Uterus (tissue), 4 donors: ENCODE measurements at places on chromosomes 3 and 15. TPM values are rescaled to one million over a fixed set of nuclear protein-coding genes. Genes with fewer than 3 reads are reported as not detected.

PTPN23 gene
- 5.1 TPM for total RNA-seq

TNFSF10 gene
- total RNA-seq = 26.9 TPM

ZSCAN29 gene
- total RNA-seq = 12.6 TPM

GOLGA6D gene
- not detected for total RNA-seq

PIGB gene
- total RNA-seq = 22.3 TPM

GRCh38 chr3:117631781-117632180, 922.2 kb downstream of the TUSC7 start:
- H3K27me3 ChIP-seq = no peaks in the 10 kb centered on the region
- H3K27ac ChIP-seq = no peak overlapping the region
- H3K4me1 ChIP-seq = no peaks in the 10 kb centered on the region

DNA sequence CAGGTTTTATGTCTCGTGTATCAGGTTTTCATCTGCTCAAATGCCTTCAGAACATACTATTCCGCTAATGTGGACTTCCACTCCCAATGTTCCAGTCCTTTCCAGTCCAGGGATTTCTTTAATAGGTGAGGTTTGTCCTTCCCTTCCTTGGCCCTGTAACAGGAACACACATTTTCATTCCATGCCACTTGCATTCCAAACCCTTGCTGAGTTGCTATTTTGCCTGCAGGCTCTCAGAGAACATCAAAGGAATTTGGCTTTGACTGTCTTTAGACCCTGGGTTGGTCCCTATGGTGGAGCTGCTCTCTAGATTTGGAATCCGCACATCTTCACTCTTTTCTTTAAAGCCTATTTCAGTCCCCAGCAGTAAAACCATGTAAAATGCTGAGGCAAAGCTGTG, 12.3 kb upstream of the ALCAM start:
- no peak overlapping the region for H3K4me3 ChIP-seq
- H3K27me3 ChIP-seq = no peaks in the 10 kb centered on the region
- no peaks in the 10 kb centered on the region for H3K4me1 ChIP-seq
- H3K27ac ChIP-seq = no peak overlapping the region

DNA sequence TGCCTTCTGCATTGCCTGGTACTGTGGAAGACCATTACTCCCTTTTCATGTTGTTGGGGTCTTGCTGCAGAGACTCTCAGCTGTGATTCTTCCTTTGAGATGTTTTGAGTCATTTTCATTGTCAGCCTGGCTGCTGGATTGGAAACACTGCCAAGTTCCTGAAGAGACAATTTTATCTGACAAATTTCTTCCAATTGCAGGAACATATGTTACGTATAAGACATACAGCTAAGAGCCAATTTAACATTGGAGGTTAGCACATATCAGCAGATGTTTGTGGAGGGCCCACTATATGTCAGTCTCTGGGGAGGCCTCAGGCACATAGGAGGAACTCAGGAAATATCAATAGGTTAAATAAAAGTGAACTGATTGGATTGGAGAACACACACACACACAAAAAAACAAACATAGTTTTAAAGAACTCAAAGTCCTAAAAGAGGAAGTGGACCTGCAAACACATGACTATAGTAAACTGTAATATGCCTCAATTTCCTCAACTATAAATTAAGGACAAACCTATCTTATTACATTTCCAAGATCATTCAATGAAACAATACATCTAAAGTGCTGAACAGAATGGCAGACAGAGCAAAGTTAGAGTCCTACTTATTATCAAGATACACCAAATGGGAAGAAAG, 172.3 kb downstream of the MYRIP start:
- no peaks in the 10 kb centered on the region for H3K36me3 ChIP-seq
- H3K27ac ChIP-seq = no peak overlapping the region
- H3K4me3 ChIP-seq = no peak overlapping the region
- no peaks in the 10 kb centered on the region for H3K27me3 ChIP-seq

DNA sequence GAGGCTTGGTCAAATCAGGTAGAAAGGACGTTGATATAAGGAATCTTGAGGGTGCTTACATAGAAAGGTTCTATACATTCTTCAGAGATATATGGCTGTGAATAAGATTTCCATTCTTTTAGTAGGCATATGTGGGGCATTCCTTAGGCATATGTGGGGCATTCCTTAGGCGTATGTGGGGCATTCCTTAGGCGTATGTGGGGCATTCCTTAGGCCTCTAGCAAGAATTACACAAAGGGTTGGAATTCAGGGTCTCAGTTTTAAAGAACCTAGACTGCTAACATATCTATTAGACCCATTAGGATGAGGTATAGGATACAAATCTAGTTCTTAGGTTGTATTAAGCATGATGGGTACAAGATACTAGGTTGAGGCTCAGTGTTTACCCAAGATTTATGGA, 607.8 kb downstream of the SI start:
- H3K4me1 ChIP-seq = no peaks in the 10 kb centered on the region
- DNase-seq = no peak
- no peak overlapping the region for H3K4me3 ChIP-seq
- H3K36me3 ChIP-seq = no peaks in the 10 kb centered on the region
- H3K27me3 ChIP-seq = no peaks in the 10 kb centered on the region
- H3K27ac ChIP-seq = no peak overlapping the region

DNA sequence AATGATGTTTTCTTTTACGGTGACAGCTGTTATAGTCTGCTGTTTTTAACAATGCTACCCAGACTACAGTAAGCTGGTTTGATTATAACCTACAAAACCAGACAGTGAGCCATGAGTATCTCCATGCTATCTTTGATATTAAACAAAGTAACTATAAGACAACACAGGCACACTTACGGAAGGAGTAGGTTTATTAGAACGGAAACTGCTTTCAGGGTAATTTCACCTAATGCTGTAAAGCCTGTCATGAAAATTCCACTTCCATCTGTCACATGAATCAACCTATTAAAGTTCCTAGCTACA, 33.0 kb downstream of the VPS13C start:
- no peaks in the 10 kb centered on the region for H3K4me1 ChIP-seq
- no peak overlapping the region for H3K27ac ChIP-seq
- no peak for DNase-seq
- H3K36me3 ChIP-seq = no peaks in the 10 kb centered on the region

DNA sequence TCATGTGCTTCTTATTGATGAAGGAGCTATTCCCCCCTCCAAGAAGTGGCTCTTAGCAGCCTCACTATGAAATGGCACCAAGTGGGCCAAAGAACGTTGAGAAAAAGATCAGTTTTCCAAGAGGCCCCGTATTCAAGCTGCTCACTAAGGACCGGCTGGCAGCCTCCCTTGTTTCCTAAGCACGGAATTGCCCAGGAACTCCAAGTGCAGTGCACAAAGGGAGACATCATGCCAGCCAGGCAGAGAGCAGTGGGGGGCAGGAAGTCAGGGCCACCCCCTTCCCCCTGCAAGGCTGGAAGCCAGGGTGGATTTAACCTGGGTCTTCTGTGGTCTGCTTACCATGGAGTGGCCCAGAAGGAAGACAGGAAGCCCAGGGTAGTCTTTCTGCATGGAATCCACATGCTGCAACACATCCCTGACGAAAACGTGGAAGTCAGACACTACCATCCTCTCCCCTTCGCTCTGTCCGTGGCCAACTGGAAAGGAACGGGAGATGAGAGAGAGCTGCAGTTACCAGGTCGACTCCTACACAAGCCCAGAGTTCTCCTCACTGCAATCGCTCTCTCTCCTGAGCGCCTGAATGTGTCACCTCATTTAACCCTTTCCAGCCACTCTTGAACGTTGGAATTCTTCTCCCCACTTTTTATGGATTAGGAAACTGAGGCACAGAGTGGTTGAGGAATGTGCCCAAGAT, 49.5 kb downstream of the ABTB1 start:
- DNase-seq = no peak
- no peaks in the 10 kb centered on the region for H3K27me3 ChIP-seq
- no peak overlapping the region for H3K27ac ChIP-seq

DNA sequence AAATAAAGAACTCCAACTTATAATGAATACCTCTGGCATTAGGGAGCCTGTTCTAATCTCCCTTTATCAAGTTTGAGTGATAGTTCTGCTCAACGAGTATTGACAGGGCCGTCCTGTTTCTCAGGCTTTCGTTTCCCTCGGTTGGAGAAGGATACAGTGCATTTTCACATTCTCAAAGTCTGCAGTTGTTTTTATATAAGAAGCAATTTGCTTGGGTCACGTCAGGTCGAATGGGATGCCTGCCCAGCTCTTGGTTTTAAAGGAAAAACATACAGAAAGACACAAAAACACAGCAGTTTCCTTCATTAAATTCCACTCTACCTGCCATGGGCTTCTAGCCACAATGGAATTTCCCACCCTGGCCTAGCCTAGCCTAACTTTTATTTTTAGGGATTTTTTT, 366.3 kb downstream of the TIGIT start:
- no peaks in the 10 kb centered on the region for H3K4me1 ChIP-seq
- H3K27ac ChIP-seq = peak overlapping the region; percentile 91
- no peaks in the 10 kb centered on the region for H3K36me3 ChIP-seq
- DNase-seq = peak; percentile 27
- no peak overlapping the region for H3K4me3 ChIP-seq
- H3K27me3 ChIP-seq = no peaks in the 10 kb centered on the region

DNA sequence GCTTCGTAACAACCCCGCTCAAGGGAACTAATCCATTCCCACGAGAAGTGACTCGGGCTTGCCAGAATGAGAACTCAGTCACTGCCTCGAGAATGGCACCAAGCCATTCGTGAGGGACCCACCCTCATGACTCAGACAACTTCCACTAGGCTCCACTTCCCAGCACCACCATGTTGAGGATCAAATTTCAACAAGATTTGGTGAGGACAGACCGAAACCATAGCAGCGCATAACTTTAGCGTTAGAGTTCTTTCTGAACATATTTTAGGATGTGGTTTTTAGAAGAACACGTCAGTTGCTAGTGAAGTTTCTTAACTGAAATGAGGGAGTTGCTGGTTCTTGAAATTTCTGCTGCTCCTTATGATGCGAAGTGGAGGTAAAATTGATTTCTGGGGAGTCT, 13.5 kb downstream of the PTPRG start:
- H3K4me3 ChIP-seq = no peak overlapping the region
- no peaks in the 10 kb centered on the region for H3K36me3 ChIP-seq
- no peak overlapping the region for H3K27ac ChIP-seq
- H3K4me1 ChIP-seq = no peaks in the 10 kb centered on the region

GRCh38 chr3:181687731-181688130, 24.0 kb upstream of the SOX2 start:
- no peak overlapping the region for H3K27ac ChIP-seq
- no peaks in the 10 kb centered on the region for H3K36me3 ChIP-seq
- no peaks in the 10 kb centered on the region for H3K27me3 ChIP-seq
- no peak for DNase-seq

- no peak overlapping the region for H3K27ac ChIP-seq
- DNase-seq = no peak
- H3K36me3 ChIP-seq = no peaks in the 10 kb centered on the region
- H3K4me3 ChIP-seq = no peak overlapping the region
- H3K4me1 ChIP-seq = no peaks in the 10 kb centered on the region
These were observed 300.9 kb downstream of the RORA start for GRCh38 chr15:60928210-60928609.

DNA sequence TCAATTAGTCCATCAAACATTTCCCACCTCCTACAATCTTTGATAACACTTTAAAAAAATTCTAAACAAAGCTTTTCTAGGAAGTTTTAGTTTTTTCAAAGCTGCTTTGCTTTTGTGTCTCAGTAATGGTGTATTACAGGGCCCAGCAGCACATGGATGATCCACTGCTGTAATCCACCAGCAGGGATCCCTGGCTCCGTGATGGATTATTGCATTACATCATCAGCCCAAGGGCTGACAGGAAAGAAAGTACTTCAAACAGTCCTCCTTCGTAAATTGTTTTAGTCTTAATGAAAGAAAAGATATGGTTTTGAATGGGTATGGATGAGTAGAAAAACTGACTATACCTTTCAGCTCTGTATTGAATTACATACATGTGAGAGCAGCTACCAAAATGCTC, 688.9 kb upstream of the NAALADL2 start:
- H3K4me1 ChIP-seq = no peaks in the 10 kb centered on the region
- H3K27ac ChIP-seq = no peak overlapping the region
- no peaks in the 10 kb centered on the region for H3K27me3 ChIP-seq
- DNase-seq = no peak
- no peaks in the 10 kb centered on the region for H3K36me3 ChIP-seq
- H3K4me3 ChIP-seq = no peak overlapping the region

DNA sequence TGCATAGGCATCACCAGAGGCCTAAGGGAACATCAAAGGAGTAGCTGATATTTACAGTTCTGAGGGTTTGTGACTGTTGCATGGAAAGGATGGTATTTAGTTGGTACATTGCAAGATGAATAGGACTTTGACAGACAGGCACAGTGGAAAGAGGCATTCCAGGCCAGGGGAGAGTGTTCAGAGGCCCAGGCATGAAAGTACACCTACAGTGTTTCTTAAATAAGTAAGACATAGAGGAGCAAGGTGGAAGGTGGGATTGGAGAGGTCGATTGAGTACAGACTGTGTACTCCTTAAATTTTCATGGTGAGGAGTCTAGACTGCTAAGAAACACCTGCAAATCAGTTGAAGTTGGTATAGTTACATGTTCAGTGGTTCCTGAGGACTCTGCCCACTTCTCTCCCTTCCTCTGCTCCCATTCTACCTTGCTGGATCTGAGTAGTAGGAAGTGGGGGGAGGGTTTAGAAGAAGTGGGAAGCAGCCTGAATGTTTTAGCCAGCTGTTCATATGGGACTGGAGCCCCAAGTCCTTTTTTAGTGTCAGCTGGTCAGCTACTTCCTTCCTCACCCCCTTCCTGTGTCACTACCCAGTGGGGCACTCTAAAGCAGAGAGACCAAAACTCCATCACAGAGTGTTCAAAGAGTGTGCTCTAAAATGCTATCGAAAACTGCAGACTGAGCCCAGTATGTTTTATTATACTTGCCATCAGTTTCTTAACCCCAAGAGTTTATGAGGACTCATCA, 14.0 kb downstream of the KLHL18 start:
- no peaks in the 10 kb centered on the region for H3K36me3 ChIP-seq
- no peak overlapping the region for H3K27ac ChIP-seq
- no peaks in the 10 kb centered on the region for H3K4me1 ChIP-seq
- H3K27me3 ChIP-seq = no peaks in the 10 kb centered on the region
- no peak overlapping the region for H3K4me3 ChIP-seq
- DNase-seq = no peak

GRCh38 chr15:80289528-80290495, 37.8 kb upstream of the CTXND1 start:
- no peak for DNase-seq
- no peak overlapping the region for H3K27ac ChIP-seq
- no peaks in the 10 kb centered on the region for H3K36me3 ChIP-seq
- H3K27me3 ChIP-seq = no peaks in the 10 kb centered on the region
- H3K4me1 ChIP-seq = no peaks in the 10 kb centered on the region

DNA sequence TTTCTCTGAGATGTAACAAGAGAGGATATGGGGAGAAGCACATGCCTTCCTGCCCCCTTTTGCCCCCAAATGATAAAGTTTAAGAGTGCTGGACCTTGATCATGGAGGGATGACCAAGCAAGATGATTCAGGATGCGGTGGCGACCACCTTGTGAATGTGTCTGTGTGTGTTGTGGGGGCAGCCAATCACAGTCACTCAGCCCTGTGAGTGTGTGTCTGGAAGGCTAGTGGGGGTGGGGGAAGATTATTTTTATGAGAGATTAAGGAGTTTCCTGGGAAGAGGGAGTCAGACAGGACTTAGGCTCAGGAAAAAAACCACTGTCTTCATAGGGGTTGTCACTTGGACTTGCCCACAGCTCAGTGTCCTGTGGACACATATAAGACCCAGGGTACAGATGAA, 57.8 kb upstream of the KY start:
- H3K4me3 ChIP-seq = no peak overlapping the region
- H3K27me3 ChIP-seq = no peaks in the 10 kb centered on the region
- no peaks in the 10 kb centered on the region for H3K36me3 ChIP-seq
- H3K4me1 ChIP-seq = no peaks in the 10 kb centered on the region
- no peak for DNase-seq
- no peak overlapping the region for H3K27ac ChIP-seq

- H3K4me1 ChIP-seq = no peaks in the 10 kb centered on the region
- H3K27ac ChIP-seq = peak overlapping the region; percentile 67
These were observed 279.3 kb upstream of the THBS1 start for GRCh38 chr15:39301589-39301999.
